ENCODE measurements at places on chromosomes 16 and 17.
A peak's percentile ranks its signal among the peaks of the same experiment; 100 is the strongest.

GRCh38 chr16:22684574-22685458 is 129.1 kb upstream of the HS3ST2 start:
- DNase-seq = no peak

DNA sequence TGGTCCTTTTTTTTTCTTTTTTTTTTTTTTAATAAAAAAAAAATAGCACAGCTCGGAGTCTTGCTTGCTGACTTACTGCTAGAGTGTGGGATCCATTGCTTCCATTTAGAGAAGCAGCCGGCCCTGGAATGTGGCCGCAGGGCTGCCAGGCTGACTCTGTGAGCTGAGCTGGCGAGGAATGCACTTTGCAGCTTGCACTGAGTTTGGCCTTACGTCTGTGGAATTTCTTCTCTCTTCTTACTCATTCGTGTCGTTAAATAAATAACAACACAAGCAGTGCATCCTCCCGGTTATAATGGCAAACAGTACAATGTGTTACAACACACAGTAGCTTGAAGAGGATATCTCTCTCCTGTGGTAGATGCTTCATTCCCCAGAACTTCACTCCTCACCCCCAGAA is 69.2 kb downstream of the PRKCB start:
- DNase-seq = peak; percentile 2

DNA sequence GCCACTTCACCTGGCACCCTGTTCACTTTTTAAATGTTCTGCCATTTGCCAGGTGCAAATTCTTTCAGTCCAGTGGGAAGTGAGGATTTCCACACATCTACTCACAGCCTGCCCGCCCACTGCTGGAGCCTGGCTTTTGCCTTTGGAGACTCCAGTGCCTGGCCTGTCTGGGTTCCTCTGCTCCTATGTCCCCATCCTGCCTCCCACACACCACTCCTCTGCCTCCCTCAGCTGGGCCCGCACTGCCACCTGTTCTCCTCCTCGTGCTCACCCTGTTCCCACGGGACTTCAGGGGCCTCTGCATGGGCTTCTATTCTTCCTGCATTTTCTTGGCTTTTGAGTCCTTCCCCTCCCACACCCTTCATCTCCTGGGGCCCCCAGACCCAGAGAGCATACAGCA is 7.9 kb upstream of the NDRG4 start:
- DNase-seq = no peak

DNA sequence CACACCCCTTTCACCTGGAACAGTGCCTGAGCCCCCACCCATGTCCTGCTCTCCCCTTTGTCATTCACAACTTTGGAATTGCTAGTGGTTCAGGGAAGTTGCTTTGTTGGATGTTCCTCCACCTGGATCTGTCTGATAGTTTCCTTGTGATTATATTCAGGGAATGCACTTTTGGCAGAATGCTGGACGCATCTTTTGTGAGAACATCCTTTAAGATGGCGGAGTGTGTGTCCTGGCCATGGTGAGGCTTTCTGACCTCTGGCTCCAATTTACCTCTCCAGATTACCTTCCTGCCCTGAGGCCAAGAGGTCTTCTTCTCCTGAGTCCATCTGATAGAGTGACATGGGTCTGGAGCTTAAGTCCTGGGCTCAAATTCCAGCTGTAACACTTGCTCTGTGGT is 104.6 kb downstream of the CYLD start:
- DNase-seq = no peak

- DNase-seq = no peak
These were observed 430 bp downstream of the AMFR start for GRCh38 chr16:56424791-56425438.

GRCh38 chr17:5260542-5260941 is 21.5 kb upstream of the RABEP1 start:
- DNase-seq = no peak

DNA sequence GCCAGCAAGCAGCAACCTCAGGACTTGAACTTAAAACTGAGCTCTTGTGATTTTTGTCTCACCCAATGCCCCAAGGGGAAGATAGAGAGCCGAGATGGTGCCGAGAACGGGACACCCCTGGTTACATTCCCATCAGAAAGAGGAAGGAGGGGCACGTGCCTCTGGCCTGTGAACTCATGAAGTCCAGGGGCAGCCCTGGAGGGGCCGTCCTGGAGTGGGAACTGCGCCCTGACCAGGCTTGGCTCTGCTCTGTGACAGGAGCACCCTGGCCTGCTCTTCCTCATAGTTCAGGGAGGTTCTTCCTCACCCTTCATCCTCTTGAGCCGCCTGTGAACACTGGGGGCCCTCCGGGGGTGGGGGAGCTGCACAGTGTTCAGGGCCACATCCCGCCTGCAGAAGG is 130.3 kb upstream of the FOXF1 start:
- DNase-seq = no peak

- DNase-seq = no peak
These were observed 48.4 kb downstream of the CENPV start for GRCh38 chr17:16304830-16305229.

DNA sequence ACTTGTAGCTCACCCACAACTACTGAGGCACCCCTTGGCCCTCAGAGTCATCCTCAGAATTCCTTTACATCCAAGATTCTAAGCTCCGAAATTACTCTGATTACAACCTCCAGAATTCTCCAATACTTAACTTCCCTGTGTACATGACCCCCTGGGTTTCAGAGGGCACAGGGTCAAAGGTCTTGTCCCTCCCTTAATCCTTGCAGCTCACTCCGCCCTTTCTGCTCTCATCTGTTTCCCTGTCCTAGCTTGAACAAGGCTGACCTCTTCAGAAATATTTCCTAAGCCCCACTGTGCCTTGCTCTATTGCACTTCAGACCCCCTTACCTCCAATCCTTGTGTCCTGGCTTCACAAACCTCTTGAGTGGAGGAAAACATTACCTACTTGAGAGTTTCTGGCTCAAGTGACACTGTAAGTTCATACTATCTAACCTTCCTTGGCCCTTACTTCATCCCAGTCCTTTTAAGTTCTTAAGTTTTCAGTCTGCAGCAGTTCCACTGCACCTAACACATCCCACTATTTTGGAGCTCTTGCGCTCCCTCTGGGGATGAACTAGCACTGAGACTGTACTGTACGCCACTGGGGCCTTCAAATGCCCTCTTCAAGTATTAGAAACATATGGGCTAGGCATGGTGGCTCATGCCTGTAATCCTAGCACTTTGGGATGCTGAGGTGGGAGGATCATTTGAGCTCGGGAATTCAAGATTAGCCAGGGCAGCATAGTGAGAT is 6.2 kb downstream of the N4BP1 start:
- no peak for DNase-seq

GRCh38 chr16:56057151-56057550 is 134.1 kb upstream of the GNAO1 start:
- DNase-seq = no peak

DNA sequence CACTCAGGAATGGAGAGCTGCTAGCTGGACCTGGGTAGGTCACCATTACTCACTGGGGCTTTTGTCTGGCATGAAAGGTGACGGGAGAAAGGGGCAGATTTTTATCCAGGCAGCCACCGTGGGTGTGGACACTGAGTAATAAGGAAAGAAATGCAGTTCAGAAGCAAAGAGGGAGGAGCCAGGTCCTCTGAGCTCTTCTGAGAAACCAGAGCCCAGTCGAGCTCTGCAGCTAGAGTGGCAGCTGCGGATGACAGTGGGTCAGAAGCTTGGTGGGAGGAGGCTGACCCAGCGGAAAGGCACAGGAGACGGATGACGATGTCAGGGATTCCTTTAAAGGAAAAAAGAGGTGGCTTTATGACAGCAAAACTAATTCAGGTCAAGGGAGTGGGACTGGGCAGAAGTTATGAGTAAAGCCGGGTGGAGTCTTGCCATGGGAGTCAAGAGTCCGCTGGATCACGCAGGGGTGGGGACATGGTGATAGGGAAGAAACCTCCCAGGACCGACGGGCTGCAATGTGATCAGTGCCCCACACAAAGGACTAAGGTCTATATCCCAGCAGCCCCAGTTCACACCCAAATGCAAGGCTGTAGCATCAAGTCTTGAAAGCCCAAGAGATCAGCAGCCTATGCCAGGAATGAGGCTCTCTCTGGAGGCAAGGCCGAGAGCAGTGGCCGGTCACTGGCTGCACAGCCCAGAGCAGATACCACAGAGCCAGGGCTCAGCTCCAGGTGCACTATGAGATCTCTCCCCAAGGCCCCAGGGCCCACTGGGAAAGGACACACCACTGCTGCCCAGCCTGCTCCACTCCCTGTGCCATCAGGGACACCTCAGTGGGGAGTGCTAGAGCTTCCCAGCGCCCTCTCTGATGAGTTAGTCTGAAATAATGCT is 6.3 kb upstream of the MNT start:
- DNase-seq = peak; percentile 63

DNA sequence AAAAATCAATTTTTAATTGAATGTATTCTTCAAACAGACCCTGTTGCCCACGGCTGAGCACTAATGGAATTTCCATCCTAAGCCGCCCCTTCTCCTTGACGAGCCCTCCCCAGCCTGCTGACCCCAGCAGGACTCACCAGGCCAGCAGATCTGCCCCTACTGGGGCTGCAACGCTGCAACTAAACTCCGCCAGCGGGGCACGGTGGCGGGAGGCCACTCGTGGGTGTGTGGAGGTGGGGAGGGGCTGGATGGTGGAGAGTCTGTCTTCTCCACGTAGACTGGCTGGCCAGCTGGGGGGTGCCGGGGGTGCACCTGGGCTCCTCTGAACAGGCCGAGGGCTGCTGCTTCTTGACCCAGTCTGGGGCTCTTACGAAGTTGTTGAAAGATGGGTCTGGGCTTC is 67.8 kb downstream of the ENGASE start:
- no peak for DNase-seq

- DNase-seq = no peak
These were observed 1.4 kb upstream of the PITPNC1 start for GRCh38 chr17:67375716-67376115.

DNA sequence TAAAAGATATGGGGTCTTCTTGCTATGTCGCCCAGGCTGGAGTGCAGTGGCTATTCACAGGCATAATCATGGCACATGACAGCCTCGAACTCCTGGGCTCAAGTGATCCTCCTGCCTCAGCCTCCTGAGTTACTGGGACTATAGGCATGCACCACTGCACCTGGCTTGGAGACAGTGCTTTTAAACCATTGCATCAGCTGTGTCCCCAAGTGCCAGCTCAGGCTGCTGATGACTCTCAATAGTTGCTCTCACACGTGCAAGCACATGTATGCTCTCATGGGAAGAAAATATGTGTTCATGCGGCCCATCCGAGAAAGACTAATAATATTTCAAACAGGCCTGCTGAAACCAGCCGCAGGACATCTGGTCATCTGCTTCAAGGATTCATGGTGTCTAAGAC is 8.8 kb downstream of the CCL16 start:
- no peak for DNase-seq

Measured in fibroblast of the conjunctiva (primary cell).